Mesenteric fat pad (tissue), 1 donor: ENCODE measurements at places on chromosomes 7 and 10.
A peak's percentile ranks its signal among the peaks of the same experiment; 100 is the strongest.

GRCh38 chr10:80132299-80133139 lies at the start of gene PLAC9:
Gene PLAC9 (plus strand): TSS chr10:80132730. CDS start chr10:80132763, 33 bp downstream.
- DNase-seq, result no peak

- no peak for DNase-seq
These were observed 21.1 kb upstream of the SAR1A start for GRCh38 chr10:70191161-70191971.

DNA sequence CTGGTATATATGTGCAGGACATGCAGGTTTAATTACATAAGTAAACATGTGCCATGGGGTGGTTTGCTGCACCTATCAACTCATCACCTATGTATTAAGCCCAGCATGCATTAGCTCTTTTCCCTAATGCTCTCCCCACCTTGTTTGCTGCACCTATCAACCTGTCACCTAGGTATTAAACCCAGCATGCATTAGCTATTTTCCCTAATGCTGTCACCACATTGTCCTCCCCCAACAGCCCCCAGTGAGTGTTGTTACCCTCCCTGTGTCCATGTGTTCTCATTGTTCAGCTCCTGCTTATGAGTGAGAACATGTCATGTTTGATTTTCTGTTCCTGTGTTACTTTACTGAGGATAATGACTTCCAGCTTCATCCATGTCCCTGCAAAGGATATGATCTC lies 300.5 kb downstream of the ANKRD7 start:
- DNase-seq, result no peak

DNA sequence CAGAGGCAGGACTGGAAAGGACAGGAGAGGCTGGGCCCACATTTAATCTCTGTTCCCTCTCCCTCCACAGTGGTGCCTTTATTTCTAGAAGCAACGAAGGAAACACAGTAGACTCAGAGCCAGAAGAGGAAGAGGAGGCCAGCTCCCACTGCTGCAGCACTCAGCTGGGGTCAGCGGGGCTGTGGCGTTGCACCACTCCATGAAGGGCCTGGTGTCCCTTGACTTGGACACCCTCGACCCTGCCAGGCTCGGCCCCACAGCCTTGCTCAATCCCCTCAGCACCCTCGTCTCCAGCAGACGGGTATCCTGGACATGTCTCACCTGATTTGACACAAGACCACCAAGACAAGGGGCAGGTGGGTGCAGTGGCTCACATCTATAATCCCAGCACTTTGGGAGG lies 38.8 kb downstream of the PRKAG2 start:
- DNase-seq, result no peak

DNA sequence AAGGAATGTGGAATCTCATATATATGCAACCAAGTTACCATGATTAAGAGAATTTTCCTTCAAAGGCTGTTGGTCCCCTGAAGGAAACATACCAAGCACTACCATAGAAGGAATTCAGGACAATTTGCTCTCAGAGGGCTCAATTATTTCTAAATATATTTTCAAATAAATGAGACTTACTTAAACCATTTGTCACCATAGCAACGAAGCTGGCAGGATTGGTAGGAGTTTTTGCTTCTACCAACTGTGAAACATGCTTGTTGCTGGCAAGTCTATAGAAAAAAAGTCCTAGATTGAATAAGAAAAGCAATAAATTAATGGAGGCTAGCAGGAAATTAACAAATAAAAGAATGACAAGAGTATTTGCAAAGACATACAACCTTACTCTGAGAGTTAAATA lies 156.9 kb upstream of the NPSR1 start:
- no peak for DNase-seq

DNA sequence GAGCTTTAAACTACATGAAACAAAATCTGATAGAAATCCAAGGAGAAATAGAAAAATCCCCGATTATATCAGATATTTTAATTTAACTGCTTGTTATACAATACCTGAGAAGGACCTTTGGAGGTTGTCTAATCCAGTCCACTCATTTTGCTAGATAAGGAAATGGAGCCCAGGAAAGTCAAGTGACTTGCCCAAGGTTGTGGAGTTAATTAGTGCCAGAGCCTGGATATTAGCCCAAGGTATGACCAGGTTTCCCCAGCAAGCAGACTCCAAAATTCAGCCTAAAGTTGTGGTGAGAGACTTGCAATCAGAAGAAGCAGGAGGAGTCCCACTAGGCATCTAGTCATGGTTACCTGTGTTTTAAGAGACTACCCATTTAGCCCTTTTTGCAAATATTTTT lies 11.7 kb upstream of the EEPD1 start:
- DNase-seq, result no peak

DNA sequence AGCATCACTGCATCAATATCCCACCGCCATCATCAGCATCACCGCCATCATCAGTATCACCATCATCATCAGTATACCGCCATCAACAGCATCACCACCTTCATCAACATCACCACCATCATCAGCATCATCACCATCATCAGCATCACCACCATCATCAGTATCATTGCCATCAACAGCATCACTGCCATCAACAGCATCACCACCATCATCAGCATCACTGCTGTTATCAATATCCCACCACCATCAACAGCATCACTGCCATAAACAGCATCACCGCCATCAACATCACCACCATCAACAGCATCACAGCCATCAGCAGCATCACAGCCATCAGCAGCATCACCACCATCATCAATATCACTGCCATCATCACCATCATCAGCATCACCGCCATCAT lies 115.8 kb downstream of the RGS10 start:
- DNase-seq, result no peak

GRCh38 chr7:123209786-123210185 lies 10.0 kb upstream of the SLC13A1 start:
- no peak for DNase-seq

DNA sequence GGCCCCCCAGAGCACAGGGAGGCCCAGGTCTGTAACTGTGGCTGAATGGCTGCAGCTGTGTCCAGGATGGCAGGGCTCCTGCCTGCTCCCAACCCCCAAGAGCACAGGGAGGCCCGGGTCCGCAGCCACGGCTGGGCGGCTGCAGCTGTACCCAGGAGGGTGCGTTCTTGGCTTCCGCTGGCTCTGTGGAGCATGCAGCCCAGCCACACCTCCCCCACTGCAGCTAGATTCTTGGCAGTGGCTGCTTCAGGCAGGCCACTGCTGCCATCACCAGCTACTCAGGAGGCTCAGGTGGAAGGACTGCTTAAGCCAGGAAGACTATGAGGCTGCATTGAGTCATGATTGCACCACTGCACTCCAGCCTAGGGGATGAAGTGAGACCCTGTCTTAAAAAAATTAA lies 27.9 kb downstream of the C7orf25 start:
- no peak for DNase-seq

- no peak for DNase-seq
These were observed 7.3 kb upstream of the KLHDC10 start for GRCh38 chr7:130063036-130063435.

- no peak for DNase-seq
These were observed 123.8 kb downstream of the TEX36 start for GRCh38 chr10:125559210-125559609.

DNA sequence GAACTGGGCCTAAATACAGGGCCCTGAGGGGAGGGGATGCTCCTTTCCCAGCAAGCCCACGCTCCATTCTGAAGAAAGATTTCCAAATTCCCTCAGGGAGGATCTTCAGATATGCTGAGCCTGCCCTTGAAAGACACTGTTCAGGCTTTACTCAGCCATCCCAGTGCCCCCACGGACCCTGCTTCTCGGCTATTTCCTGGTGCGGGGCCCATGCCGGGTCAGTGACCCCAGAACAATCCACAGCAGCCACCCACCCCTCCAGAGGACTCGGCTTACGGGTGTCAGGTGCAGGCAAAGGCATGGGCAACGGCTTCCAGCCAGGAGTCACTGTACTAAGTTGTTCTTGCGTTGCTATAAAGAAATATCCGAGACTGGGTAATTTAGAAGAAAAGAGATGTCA lies 137.1 kb downstream of the OAT start:
- no peak for DNase-seq

GRCh38 chr10:43371418-43371817 lies at the start of gene FXYD4:
Gene FXYD4 (plus strand): TSS chr10:43371636. CDS start chr10:43373747, 2,111 bp downstream.
- no peak for DNase-seq

- no peak for DNase-seq
These were observed 41.1 kb upstream of the DLG5 start for GRCh38 chr10:77967611-77968022.

DNA sequence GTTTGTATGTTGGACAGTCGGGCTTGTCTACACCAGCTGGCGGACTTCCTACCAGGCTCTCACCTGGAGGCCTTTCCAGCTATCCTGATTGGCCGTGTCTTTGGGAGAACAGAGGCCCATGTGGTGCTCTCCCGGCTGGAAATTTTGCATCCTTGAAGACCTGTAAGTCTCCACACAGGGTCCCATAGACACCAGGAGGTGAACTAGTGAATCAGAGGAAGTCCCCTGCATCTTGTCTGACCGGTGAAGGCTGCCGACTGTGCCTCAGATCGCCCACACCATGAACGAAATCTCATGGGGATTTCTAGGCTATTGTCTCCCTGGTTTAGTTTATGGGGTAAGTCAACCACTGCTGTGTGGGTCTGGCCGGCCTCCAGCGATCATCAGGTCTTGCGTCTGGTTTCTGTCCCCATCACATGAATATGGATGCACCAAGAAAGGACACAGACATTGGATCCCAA lies 108.4 kb upstream of the LYZL2 start:
- DNase-seq, result peak; percentile 87

GRCh38 chr7:40805361-40805760 lies 670.6 kb downstream of the SUGCT start:
- no peak for DNase-seq

- peak; percentile 91 for DNase-seq
These were observed 304.4 kb upstream of the LYZL1 start for GRCh38 chr10:28984431-28984830.

DNA sequence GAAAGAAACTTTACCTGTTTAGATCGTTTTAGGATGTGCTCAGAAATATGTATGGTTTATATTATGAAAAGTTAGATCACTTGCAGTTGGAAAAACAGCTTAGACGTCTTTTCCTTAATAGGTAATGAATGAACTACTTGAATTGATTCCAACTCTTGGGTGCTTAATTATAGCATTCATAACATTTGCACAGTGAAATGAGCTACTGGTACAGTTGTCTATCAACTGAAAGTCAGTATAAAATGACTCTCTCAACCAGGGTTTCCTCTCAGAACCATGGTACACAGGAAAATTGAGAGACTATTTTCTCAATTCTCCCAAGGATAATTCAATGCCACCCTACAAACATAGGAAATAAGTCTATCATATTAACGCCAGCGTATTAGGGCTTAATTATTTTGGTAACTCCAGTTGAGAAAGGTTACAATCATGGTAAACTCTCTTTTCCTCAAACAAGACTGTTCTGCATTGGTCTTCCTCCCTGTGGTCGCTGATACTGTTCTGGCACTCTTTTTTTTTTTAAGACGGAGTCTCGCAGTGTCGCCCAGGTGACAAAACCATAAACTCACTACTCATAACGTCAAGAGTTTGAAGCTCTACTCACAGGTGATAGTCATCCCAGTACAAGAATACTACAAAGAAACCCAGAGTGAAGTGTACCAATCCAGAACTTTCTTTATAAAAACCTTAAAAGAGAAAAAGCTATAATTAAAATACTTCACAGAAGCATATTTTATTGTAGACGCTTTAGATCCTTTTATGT lies 2.0 kb downstream of the ANLN start:
- no peak for DNase-seq

DNA sequence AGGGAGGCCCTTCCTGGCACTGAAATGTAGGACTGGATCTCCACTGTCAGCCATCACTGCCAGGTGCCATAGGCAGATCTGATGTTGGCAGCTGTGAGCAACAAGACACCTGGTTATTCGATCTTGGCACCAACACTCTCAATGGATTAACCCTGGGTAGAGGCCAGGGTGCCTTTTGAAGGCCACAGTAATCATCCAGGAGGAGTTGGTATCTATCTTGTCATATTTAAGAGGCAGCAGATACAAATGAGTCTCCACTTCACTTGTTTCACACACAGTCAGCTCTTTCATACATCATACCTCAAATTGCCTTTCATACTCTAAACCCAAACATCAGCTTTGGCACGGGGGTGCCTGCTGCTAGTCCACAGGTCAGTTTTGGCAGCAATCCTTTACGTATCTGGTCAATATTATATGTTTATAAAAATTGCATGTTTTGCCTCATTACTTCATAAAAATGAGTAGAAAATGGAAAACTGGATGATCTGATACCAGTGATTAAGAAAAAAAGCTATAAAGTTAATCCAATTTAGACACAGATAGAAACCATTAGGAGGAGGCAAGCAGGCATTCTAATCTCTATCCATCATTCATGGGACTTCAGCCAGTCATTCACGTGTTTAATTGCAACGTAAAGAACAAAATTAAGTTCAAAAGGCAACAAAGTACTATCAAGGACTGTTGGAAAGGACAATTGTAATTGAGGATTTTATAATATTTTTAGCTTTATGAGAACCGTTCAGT lies 12.7 kb upstream of the CACUL1 start:
- DNase-seq, result no peak

DNA sequence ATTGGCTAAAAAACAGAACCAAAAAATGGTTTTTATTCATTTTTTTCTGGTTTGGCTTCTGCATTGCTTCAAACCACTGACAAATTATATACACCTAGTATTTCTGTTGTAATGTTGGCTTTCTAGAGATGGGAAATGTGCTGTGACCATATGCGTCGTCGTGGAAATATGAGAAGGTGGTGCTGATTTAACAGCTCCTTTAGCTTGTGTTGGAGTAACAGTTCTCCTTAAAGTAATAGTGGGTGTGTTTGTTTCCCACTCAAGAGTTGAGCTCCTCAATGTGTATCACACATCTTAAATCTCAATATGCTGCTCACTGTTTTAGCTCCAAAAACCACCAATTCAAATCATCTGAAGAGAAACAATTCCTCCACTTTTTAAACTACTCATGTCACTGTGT lies 196.4 kb downstream of the LHFPL3 start:
- DNase-seq, result no peak

DNA sequence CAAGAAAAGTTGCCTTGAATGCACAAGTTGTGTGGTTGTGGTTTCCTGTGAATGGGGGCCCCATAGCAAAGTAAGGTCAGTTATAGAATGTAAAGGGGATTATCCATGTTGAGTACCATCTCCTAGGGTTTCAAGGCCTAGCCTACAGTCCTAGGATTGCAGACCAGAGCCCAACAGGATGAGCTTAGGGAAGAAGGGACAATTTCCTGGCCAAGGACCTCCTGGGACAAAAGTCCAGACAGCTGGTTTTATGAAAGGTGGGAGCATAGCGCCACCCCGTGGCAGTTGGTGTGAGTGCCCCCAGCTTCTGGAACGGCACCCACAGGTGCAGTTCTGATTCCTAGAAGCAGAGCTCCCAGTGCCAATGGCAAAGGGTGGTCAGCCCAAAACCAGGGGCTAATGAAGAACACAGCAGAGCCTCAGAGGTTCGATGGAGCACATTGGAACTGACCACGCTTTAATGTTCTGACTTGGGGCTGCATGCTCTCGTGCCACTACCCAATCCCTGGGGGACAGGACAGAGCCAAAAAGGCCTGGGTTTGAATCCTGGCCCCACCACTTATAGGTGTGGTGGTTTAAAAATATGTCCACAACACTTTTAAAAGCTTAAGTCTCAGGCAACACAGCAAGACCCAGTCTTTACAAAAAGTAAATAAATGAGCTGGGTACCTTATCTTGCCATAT lies 25.8 kb upstream of the TMEM120A start:
- peak; percentile 92 for DNase-seq
